Activated T-cell treated with anti-CD3 and anti-CD28 coated beads, Interleukin-2, amount 50 U/mL, for 72 hours (primary cell): ENCODE measurements at places on chromosomes 1 and 21.
A peak's percentile ranks its signal among the peaks of the same experiment; 100 is the strongest.

- DNase-seq, result peak; percentile 28
These were observed 98.1 kb downstream of the KCTD3 start for GRCh38 chr1:215665215-215665614.

DNA sequence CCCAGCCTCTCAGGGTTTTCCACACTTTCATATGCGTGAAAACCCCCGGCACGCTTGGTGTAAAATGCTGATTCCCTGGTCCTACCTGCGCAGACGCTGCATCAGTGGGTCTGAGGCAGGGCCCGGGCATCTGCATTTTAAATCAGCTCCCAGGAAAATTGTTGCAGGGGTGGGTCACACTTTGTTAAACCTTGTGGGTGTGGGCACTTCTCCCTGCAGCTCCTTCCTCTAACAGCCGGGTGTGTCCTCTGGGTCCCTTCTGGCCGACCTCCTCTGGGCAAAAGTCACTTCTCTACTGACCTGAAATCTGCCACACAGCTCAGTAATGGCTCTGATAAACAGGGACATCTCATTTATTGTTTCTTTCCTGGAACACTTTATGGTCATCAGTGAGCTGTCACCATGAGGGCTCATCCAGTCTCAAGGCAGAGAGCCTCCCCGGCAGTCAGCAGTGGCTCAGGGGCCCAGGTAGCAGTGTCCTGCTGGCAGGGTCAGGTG, 52.8 kb upstream of the TMPRSS2 start:
- DNase-seq, result no peak

DNA sequence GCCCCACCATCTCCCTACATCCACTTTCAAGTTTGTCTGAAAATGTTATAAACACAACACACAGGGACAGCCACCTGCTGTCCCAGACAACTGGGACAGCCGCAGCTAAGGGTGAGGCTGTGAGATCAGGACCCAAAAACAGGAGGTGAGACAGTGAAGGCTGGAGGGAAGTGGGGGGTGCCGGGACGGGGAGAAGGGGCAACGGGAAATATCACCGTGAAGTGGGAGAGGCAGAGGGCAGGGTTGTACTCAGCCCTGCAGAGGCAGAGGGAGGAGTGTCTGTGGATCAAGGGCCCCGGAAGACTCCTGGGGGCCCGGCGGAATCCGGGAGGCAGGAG, 114.4 kb downstream of the CASZ1 start:
- DNase-seq, result no peak

DNA sequence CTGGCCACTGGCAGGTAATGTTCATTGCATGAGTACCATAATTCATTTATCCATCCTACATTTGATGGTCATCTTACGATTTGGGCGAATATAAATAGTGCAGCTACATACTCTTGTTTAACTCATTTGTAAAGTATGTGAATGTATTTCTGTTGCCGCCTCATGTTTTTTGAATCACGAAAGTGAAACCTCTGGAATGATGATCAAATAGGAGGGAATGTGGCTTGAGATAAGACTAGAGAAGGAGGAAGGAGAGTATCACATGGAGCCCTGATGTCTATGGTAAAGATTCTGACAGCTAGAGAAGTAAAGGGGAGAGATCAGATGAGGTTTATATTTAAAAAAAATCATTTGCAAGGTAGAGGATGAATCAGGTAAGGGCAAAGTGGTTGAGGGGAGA, 8.0 kb downstream of the MRPS14 start:
- no peak for DNase-seq

DNA sequence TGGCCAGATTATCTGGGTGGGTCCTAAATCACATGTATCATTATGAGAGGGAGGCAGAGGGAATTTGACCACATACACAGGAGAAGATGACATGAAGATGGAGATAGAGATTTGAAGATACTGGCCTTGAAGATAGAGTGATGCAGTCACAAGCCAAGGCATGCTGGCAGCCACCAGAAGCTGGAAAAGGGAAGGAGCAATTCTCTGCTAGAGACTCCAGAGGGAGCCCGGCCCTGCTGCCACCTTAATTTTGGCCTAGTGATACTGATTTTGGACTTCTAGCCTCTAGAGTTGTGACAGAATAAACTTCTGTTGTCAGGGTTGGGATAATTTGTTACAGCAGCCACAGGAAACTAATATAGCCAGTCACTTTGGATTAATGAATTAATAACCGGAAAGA, 2.2 kb upstream of the PRDM2 start:
- no peak for DNase-seq

GRCh38 chr1:20474333-20474975, 11.6 kb downstream of the CAMK2N1 start:
- no peak for DNase-seq

DNA sequence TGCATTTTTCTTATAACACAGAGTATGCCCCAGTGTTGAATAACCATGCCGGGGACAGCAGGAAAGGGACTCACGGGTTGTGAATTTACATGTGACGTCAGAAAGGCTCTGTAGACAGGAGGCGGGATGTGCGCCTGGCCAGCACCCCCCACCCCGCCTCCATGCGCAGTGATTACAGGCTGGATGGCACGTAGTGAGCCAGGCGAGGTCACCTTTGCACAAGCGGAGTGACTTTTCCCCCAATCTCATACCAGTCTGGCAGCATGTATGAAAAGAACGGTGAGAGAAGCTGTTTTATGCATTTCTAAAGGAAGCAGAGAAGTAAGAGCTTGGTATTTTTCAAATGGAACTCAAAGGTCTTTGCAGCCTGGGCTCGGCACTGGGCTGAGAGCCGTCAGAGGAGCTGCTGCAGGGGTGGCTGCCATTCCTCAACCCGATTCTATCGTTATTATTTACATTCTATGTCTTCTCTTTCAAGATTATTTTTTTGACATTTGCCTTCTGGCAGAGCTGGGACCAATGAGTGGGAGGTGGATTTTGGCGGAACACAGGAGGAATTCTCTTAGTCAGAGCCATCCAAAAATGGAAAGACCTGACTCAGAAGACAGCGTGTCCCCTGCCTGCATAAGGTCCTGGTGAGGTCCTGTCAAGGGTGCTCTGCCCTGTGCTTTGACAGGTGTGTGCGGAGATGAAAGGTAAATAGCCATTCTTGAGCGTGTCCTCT, 115.6 kb upstream of the SLC45A1 start:
- no peak for DNase-seq

DNA sequence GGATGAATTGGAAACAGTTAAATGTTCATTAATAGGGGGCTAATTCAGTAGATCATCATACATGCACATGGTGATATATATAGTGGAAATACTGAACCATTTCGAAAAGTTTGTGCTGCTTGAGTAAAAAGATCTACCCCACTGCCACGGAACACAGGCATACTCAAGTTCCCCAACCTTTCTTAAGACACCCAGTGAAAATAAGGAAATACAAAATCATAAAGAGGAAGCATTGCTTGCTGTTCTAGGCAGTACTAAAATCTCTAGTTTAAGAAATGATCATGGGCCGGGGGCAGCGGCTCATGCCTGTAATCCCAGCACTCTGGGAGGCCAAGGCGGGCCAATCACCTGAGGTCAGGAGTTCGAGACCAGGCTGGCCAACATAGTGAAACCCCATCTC, 37.6 kb upstream of the KIRREL1 start:
- DNase-seq, result no peak

GRCh38 chr1:84836145-84836544, 56.9 kb downstream of the LPAR3 start:
- no peak for DNase-seq

GRCh38 chr1:238281418-238281817, 390.7 kb upstream of the ZP4 start:
- no peak for DNase-seq

GRCh38 chr1:13751985-13752384, 52.0 kb downstream of the PRDM2 start:
- no peak for DNase-seq

DNA sequence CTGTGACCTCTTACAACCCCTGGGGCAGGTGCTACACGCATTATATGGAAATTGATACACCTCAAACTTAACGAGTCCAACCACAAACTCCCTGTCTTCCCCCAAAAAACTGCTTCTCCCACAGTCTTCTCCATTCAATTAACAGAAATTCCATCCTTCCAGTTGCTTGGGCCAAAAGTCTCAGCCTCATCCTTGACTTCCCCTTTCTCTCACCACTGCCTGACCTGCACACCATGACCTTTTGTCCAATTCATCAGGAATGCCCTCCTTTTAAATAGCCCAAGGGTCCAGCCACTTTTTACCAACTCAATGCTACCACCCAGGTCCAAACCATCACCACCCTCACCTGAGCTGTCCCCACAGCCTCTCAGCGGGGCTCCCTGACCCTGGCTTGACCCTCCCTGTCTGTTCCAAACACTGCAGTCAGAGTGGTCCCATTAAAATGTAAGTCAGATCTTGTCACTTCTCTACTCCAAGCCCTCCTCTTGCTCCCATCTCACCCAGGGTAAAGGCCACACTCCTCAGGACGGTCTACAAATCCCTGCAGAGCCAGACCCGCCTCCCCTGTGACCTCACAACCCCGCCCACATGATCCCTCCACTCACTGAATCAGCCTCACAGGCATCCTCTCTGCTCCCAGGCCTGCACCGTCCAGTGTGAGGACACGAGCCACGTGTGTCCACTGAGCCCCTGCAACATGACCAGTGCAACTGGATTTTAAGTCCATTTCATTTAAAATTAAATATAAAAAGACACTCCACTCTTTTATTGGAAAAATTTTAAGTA, 18.5 kb downstream of the KCNN3 start:
- no peak for DNase-seq

GRCh38 chr1:238223076-238223640, 332.4 kb upstream of the ZP4 start:
- no peak for DNase-seq

DNA sequence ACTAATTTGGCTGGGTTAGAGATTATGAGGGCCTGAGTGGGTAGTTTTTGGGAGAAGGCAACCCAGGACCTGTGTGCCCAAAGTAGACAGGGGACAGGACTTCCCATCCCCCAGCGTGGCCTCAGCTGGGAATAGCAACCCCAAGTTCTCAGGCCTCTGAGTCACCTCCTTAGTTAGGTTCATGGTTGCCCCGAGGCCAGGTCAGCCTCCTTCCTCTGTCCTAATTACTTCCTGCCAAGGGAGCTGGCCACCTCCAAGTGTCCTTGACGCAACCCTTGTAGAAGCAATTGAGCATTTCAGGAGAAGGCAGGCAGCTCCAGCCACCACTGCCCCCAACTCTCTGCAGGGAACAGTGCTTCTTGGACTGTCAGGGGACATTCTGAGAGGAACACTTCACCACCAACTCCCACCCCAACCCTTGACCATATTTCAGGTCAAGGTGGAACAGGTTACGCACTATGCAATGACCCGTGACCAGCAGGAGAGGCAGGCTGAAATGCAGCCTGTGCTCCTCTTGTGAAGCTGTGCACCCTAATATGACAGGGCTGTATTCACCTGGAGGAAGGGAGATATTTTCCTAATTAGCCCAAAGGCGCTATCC, 5.1 kb upstream of the NT5C1A start:
- no peak for DNase-seq

DNA sequence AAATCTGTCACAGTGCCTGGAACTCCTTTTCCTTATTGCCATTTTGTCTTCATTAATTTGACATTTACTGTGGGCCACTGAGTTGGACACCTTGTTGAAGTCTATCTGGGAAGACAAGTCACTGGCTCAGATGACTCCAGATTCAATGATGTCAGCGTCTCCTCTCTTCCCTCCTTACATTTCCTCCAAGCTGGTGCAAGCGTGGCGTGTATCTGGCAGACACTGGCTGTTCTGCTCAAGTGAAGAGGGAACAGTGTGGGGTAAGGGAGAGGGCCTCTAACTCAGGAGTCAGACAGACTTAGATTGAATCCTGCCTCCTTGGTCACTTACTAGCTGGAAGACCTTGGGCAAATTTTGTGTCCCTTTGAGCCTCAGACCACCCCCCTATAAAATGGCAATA, 8.7 kb upstream of the ZNF691 start:
- no peak for DNase-seq

GRCh38 chr1:54273092-54273794, 73.3 kb downstream of the MRPL37 start:
- no peak for DNase-seq

DNA sequence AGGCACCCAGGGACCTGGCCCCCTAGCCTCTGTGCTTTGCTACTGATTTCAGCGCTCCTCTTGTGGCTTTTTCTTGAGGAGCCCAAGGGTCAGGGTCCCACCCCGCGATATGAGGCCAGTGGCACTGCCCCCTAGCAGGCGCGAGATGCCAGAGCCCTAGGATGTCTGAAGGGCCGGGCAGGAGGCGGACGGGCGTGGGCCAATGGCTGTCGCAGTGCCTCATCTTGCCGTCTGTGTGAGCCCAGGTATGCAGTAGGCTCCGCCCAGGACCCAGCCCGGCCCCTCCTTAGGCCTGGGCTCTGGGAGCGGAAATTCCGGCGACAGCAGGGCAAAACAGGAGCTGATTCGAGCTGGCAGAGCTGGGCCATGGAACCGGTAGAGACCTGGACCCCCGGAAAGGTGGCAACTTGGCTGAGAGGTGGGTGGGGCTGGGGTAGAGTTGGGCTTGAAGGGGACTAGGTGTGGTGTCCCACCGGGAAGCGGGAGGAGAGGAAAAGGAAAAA, at the start of gene CNKSR1:
TSS of gene CNKSR1 (plus strand) at position 310 of the 503 bp plus-strand sequence. CDS start at position 367, 57 bp downstream.
- DNase-seq, result peak; percentile 27

DNA sequence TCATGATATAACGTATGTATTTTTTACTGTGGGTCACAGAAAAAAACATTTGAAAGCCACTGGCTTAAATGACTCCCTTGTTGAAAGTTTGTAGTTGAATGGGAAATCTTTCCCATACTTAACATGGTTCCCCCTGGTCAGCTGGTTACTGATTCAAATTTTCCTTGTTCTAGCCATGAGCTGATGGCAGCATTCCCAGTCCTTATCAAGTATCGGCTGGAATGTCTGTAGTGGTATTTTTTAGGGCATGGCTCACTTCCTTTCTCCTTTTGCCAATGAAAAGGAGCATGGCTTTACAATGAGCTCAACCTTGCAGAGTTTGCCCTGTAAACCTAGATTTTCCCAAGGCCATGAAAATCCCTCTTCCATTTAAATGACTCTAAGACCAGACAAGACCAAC, 55.7 kb downstream of the GIPC2 start:
- DNase-seq, result no peak

- no peak for DNase-seq
These were observed 37.5 kb downstream of the XCL2 start for GRCh38 chr1:168506204-168506819.
